NCI-H2107 (cell line): ENCODE measurements at places on chromosomes 1 and 21.

DNA sequence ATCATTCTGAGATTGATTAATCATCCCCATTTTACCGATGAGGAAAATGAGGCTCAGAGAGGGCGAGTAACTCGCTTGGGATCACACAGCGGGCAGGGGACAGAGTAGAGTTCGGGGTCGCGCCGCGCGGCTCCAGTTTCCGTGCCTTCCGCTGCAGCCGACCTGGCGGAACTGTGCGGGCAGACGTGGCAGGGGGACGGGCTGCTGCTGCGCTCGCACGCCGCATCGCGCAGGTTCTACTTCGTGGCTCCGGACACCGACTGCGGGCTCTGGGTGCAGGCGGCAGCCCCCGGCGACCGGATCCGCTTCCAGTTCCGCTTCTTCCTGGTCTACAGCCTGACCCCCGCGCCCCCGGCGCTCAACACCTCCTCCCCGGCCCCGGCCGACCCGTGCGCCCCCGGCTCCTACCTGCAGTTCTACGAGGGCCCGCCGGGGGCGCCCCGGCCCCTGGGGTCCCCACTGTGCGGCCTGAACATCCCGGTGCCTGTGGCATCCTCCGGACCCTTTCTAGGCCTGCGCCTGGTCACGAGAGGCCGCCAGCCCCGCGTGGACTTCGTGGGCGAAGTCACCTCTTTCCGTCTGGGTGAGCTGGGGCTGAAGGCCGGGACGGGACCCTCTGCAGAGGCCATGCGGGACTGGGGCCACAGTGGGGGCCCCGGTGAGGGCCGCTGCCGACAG is 2.3 kb downstream of the LDLRAD2 start:
- no peak for DNase-seq

- no peak for DNase-seq
These were observed 136.2 kb downstream of the PSMG1 start for GRCh38 chr21:39047046-39047445.

DNA sequence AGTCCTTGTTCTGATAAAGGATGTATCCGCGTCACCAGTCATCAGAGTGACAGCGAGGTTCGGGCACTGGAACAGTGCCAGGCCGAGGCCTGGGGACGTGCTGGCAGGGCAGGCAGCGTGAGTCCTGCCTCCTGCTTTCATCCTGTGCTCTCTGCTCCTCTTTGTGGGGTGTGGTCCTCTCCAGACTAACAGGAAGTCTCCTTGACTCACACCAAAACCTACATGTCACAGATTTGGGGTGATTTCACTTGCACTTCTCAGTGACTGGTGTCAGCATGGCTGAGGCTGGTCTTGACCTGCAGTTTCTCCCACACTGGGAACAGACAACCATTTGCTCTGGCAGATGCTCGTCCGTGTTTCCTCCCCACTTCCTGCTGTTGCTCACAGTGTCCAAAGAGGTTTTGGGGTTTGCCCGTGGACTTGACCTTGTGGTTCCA is 8.8 kb upstream of the NLRP3 start:
- no peak for DNase-seq

GRCh38 chr1:209880031-209880430 is 52.3 kb downstream of the UTP25 start:
- DNase-seq = no peak
